NCI-H1092 (cell line): ENCODE measurements at places on chromosomes 1 and 21.

- DNase-seq = no peak
These were observed 62.8 kb downstream of the IRF2BP2 start for GRCh38 chr1:234546890-234547788.

- DNase-seq = no peak
These were observed 33.8 kb downstream of the MFSD2A start for GRCh38 chr1:39988618-39989343.

DNA sequence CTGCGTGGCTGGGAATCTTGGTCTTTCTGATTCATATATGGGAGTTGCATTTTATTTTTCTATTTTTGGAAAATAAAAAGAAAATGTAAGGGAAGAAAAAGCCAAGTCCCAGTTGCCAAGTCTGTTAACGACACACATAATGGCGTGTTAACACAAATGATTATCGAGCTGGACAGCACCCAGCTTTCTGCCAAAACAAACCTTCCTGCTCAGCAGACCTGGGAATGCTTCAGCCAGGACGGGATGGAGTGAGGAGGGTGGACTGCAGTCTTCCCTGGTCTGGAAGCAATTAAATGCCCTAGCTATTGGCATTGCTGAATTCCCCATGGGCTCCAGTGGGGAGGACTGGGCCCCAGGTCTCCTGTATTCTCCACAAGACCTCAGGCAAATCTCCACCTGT is 184.2 kb upstream of the USP24 start:
- DNase-seq = no peak

DNA sequence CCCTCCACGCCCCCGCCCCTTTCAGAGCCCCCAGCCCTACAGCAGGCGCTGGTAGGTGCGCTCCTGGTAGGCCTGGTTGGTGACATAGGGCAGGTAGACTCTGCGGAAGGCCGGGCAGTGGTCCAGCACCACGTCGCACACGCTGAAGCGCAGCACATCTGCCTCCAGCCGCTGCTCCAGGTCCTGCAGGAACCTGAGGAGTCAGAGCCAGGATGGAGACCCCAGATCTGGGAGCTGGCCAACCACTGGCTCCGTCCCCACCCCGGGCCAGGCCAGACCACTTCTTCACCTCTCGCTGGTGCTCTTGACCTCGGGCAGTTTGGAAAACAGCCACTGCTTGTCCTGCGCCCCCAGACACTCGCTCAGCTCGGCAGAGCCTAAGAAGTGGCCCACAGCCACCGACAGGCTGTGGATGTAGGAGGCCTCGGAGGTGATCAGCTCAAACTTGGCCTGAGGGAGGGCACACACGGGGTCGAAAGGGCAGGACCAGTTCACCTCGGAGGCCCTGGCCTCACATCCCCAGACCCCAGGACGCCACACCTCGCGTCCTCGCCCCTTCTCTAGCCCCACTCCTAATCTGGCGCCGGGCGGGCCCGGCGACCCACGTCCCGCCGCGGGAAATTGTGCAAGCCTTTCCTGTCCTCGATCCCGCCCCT is 6.4 kb downstream of the ARHGEF19 start:
- DNase-seq = no peak

DNA sequence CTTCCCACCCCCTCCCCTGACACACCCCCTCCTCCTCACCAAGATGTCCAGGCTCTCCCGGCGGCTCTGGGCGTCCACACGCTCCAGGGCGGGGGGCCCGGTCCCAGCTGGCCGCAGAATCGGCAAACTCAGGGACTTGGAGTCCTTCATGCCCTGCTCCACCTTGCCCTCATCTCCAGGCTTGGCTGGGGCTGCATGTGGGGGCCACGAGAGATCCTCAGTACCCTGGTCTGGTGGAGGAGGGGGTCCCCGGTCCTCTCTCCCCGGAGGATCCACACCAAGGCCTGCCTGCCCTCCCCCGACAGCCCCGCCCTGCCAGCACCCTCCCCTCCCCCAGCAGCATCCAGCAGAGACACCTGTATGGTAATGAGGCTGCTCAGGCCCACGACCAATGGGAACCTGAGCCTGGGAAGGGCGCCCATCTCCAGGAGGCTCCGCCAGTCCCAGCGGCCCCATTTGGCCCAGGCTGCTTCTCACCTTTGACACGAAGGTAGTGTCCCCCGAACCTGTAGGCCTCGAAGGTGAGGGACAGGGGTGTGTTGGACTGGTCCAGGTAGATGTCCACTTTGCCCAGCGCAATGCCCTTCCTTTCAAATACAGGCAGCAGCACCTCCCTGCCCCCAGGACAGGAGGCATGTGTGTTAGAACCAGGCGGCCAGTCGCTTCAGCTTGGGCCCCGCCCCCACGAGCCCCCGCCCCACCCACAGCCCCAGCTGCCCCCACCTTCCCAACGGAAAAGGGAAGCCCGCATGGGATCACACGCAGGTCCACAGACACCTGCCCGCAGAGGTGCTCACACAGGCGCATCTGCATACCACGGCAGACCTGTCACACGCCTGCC is 8.2 kb upstream of the TNFRSF25 start:
- DNase-seq = peak; percentile 96

- no peak for DNase-seq
These were observed 22.9 kb upstream of the ZNF326 start for GRCh38 chr1:89972024-89972423.

- no peak for DNase-seq
These were observed 22.9 kb downstream of the TCP10L start for GRCh38 chr21:32562426-32562825.

- no peak for DNase-seq
These were observed 98.4 kb upstream of the SLC45A1 start for GRCh38 chr1:8219530-8219929.

DNA sequence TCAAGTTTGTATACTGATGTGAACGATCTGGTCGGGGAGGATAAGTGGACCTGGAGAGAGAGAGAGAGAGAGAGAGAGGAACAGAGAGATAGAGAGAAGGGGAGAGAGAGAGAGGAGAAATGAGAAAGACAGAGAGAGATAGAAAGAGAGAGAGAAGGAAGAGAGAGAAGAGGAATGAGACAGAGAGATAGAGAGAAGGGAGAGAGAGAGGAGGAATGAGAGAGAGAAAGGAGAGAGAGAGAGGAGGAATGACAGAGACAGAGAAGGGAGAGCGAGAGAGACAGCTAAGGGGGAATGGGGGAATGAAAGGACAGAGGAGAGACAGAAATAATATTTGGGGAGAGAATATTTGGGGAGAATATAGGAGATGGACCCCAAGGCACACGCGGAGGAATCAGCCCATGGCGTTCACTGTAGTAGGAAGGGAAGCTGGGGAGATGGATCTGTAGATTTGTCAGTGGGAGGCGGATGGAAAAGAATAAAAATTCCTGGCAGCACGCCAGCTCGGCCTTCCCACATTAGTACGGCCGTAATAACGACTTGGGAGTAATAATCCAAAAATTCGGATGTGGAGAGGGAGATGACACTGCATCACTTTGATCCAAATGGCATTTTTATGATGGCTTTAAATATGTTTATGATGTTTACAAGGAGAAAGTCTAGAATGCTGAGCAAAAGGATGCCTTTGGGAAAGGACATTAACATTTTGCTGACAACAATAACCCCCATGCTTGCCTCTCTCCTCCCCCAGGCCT is 159.8 kb upstream of the KCNJ6 start:
- DNase-seq = no peak

GRCh38 chr1:204390751-204391466 is 20.7 kb downstream of the PPP1R15B start:
- DNase-seq = no peak

- DNase-seq = peak; percentile 7
These were observed 480.6 kb downstream of the CAMTA1 start for GRCh38 chr1:7265771-7266371.

- DNase-seq = no peak
These were observed 21.2 kb downstream of the CRNN start for GRCh38 chr1:152392909-152393308.

DNA sequence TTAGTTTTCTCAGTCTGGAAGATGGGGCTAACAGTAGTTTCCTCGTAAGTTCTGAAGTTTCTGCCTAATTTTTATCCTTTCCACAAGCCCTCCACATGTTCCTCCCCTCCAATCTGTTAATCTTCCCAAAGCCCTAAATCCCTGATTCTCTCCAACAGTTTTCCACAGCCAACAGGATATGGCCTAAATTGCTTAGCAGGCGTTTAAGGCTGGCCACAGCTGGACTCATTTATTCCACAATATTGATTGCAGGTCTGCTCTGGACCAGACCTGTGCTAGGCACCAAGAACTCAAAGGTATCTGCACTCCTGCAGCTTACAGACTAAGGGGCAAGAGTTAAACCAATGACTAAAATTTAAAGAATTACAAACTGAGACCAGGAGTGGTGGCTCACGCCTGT is 3.9 kb downstream of the SLC6A9 start:
- DNase-seq = no peak

DNA sequence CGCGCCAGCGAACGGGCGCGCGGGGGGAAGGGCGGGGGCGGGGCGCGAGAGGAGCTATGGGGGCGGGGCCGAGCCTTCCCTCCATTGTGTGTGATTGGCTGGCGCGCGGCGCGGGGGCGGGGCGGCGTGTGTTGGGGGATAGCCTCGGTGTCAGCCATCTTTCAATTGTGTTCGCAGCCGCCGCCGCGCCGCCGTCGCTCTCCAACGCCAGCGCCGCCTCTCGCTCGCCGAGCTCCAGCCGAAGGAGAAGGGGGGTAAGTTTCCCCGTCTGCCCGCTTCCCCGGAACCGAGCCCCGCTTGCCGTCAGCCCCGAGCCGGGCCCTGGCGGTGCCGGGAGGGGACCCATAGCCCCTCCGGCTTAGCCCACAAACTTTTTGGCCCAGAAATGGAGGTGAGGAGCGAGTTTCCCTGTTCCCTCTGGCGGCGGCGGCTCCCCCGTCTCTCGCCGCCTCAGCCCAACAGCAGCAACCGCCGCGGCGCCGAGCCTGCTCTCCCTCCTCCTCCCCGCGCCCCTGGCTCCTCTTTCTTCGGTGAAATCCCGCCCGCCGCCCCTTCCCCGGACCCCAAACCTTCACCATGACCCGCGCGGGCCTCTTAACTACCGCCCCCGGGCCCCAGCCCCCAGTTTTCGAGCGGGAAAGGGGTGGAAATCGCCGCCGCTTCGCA is at the start of gene H3-3A:
Gene H3-3A, plus strand, starts transcription at position 159 of the 666 bp plus-strand sequence. CDS start 1,636 bp downstream, outside the sequence.
- DNase-seq = peak; percentile 96

DNA sequence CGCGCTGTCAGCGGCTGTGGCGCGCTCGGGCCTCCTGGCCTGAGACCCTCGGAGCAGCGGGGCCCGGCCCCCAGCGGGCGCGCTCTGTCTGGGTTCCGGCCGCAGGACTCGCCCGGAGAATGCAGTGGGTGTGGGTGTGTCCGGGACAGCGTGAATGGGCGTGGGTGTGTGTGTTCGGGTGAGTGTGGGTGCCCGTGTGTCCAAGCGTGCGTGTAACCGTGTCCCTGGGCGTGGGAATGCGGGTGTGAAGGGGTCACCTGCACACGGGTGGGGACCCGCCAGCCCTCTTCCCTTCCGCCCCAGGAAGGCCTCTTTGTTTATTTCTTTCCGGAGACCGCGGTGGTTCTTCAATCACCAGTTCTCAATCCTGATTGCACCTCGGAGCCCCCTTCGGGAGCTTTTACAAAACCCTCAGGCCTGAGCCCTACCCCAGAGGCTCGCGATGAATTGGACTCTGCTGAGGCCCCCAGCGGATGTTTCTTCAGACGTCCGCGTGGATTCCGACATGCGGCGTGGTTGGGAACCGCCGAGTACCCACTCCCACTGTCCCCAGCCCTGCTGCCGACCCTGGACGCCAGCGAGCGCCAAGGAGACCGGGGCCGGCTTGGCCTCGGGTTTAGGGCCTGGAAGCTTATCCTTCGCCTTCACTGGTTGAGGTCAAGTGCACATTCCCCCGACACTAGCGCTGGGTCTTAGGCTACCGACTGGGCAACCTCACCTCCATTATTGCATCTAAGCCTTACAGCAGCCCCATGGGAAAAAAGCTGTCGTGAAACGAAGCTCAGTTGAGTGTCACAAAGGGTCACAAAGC is 19.3 kb downstream of the SERTAD4 start:
- peak; percentile 29 for DNase-seq

- DNase-seq = no peak
These were observed 506.1 kb downstream of the NPHP4 start for GRCh38 chr1:5485968-5486696.

GRCh38 chr1:154794608-154795007 is 75.5 kb downstream of the KCNN3 start:
- DNase-seq = no peak

DNA sequence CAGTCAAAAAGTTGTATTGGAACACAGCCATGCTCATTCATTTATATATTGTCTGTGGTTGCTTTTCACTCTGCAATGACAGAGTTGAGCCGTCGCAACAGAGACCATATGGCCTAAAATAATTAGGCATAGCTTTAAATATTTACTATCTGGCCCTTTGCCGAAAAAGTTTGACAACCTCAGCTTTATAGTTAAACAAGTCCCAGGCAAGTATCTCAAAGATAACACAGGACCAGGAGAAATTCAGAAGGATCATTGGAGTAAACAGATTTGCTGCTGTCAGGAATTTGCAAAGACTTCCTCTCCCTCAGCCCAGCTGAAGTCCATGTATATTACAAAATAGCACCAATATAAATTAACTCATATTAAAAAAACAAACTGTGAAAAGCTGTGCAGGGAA is 34.4 kb downstream of the NID1 start:
- no peak for DNase-seq

DNA sequence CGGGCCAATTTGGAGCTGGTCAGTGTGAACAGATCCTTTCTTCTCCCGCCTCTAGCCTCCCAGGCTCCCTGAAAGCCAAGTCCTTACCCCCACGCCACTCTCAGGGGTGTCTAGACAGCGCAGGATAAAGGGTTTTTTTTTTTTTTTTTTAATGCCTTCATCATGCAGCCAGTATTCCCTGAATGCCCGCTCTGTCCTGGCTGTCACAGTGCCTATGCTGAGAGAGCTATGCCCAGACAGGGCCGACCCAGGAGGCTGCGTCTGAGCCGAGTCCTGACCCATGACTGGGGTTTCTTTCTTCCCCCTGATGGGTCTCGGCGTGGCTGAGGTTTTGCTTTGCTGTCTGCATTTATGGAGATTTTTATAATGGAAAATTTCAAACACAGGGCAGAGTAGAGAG is 18.3 kb downstream of the SPSB1 start:
- DNase-seq = no peak

- DNase-seq = no peak
These were observed 5.4 kb downstream of the BARHL2 start for GRCh38 chr1:90711696-90712095.

- no peak for DNase-seq
These were observed 19.2 kb downstream of the MAST2 start for GRCh38 chr1:45822644-45823043.

DNA sequence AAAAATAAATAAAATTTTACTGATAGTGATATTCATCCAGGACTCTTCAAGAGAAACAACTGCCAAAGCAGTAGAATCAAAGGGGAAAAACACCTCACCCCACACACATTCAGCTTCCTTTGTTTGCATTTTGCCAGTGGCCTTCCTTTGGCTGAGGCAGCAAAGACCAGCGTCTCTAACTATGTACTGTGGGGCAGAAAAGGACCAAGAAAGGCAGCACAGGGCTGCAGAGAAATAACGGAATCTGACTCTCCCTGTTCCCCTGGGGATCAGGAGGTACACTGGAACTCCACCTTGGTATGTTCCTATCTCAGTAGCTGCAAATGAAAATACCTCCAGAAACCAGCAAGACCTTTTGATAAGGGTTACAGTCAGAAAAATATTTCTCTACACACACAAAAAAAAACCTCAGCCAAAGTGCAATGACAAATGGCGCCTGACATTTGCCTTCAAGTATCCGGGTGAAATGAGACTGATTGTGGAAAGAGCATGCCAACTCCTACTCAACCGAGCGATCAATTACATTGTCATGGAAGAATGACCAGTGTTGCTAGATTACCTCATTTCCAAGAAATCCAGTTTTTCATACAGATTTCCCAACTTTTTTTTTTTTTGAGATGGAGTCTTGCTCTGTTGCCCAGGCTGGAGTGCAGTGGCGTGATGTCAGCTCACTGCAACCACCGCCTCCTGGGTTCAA is 50.9 kb downstream of the TARBP1 start:
- DNase-seq = no peak
